ENCODE measurements at places on chromosomes 7 and 10.

GRCh38 chr7:103932389-103932788 lies 57.1 kb downstream of the RELN start:
- no peak for DNase-seq

DNA sequence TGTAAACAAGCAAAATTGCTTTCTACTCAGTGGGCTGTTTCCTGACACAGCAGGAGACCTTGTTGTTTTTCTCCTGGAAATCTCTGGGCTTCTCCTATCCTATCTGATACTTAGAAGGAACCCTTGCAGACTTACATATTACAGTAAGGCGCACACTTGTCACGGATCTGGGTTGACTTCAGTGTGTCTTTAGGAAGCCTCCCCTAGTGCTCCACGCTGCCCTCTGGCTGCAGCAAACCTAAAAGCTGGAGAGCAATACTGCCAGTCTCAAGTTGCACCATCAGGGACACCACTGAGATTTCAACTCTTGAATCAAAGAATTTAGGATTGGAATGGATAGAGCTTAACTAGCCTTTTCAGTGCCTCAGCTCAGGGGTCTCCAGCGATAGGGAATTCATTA lies 495.3 kb downstream of the LRMDA start:
- no peak for DNase-seq

- DNase-seq, result no peak
These were observed 3.2 kb upstream of the CDHR1 start for GRCh38 chr10:84191106-84191505.

DNA sequence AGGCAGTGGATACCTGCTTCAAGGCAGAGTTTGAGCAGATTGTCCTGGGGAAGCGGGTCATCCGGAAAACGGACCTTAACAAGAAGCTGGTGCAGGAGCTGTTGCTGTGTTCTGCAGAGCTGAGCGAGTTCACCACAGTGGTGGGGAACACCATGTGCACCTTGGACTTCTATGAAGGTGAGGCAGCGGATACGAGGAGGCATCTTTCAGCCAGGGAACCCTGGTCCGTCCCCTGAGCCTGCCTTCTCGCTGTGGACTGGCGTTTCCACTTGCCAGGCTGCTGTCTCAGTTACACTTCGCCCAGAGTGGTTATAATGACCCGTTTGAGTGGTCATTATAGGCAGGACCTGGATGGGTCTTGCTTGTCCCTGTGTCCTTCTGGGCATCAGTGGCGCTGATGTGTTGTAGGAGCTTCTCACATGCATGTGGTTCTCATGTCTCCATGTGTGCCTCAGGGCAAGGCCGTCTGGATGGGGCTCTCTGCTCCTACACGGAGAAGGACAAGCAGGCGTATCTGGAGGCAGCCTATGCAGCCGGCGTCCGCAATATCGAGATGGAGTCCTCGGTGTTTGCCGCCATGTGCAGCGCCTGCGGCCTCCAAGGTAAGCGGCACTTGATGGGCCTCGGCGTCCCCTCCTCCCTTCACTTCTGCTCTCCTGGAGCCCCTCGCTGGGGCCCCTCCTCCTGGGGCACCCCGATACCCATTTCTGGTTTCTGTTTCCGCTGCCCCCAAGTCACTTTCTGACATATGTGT lies 18.0 kb downstream of the UPP1 start:
- no peak for DNase-seq

- DNase-seq, result peak; percentile 43
These were observed 99.2 kb downstream of the GRK5 start for GRCh38 chr10:119306514-119306951.

- no peak for DNase-seq
These were observed 96.1 kb downstream of the JMJD1C start for GRCh38 chr10:63369711-63370110.

DNA sequence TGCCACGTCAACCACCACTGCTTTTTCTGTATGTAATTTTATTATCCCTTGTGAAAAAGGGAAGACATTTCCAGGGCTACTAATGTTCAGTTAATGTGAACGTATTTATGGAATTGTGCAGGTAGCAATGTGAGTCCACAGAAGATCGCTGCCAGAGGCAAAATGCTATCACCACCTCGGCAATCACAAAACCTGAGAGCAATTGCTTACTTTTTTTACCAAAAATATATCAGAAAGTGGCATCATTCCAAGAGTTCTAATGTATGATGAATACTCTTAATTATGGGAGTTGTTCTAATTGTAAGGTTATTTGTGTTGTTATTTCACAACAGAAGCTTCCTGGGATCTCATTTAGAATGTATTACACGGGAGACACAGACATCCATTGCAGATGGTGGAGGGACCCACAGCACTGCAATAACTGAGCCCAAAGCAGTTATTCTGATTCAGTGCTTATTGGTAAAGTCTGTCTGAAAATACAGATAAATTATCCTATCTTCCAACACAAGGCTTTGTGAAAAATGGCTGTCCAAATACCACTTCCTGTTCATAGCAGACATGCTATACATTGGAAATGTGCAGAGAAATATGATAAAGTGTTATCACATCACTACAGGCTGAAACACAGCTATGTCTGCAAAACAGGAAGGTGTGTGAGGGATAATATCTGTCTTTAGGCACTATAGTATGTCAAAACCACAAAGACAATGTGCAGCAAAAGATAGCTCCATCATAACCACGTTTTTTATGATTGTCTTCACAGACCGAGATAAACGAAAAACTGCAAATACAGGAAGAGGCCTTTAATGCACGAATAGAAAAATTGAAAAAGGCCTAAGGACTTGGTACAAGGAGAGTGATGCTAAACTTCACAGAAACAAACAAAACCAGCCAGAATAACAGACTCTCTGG lies 102.7 kb downstream of the CABCOCO1 start:
- DNase-seq, result no peak

All from stimulated activated CD8-positive, alpha-beta memory T cell treated with anti-CD3 and anti-CD28 coated beads, Interleukin-2, amount 100 ng/mL, for 48 hours (primary cell).